ENCODE measurements at places on chromosomes 5 and 9. TPM values are rescaled to one million over a fixed set of nuclear protein-coding genes. Genes with fewer than 3 reads are reported as not detected.

DNA sequence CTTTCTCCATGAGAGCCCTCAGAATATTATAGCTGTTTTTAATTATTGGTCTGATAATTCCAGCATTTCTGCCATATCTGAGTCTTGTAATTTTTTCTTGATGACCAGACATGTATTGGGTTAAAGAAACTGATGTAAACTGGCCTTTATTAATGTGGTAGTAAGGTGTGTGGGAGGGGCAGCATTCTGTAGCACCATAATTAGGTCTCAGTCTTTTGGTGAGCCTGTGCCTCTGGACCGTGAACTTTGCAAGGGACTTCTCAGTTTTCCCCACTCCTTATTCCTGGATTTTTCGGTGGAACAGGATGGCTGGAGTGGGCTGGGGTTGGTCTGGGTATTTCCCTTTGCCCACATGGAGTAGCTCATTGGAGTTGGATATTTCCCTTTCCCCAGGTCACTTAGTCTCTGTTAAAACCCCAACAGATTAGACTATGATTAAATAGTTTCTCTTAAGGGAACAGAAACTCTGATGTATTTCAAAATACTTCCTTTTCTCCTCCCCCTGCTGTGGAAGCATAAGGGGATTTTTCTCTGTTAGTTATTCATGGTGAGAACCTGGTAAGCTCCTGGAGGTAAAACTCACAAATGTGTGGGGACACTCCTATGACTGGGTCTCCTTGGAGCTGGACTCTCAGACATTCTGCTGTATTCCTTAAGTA, 52.4 kb downstream of the FSD1L start:
- no peak for DNase-seq
- no peaks in the 10 kb centered on the region for H3K27me3 ChIP-seq
- H3K4me1 ChIP-seq = no peaks in the 10 kb centered on the region
- H3K27ac ChIP-seq = no peak overlapping the region
- no peaks in the 10 kb centered on the region for H3K36me3 ChIP-seq
- H3K4me3 ChIP-seq = no peak overlapping the region

DNA sequence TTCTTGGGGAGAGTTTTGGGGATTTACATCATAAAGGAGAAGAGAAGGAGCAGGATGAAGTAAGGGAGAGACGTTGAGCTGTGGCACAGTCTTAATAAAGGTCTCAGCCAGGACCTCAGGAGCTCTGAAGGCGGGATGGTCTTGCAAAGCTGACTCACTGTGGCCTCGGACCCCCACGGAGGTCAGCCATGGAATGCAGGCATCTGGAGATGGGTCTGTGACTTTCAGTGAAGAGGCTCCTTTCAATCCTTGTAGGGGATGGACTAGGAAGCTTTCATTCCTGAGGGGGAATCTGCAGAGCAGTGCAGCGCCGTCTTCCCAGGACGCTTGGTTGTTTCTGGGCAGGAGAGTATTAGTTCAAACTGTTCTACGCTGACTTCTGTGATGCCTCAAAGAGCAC, 65.7 kb upstream of the BASP1 start:
- H3K27ac ChIP-seq = no peak overlapping the region
- no peak overlapping the region for H3K4me3 ChIP-seq
- H3K4me1 ChIP-seq = no peaks in the 10 kb centered on the region
- no peaks in the 10 kb centered on the region for H3K36me3 ChIP-seq
- H3K27me3 ChIP-seq = no peaks in the 10 kb centered on the region

DNA sequence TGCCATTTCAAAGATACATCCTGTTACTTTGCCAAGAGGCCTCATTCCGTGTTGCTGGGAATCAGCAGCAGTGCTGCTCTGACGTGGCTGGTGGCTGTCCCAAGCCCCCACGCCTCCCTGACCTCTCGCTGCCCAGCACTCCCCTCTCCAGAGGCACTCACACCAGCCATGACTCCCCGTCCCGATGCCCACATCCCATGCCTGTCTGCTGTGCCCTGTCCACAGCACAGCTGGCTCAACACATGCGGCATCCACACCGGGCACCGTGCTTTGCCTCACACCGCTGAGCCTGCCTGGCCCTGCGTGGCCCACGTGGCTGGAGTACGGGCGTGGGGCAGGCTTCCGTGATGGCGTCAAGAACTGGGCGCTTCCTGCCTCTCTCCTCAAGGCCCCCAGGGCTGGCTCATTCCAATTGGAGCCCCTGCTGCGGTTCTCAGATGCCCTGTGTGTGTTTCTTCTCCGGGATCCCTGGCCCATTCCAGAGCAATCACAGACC, 7.8 kb upstream of the LCN1 start:
- no peaks in the 10 kb centered on the region for H3K4me1 ChIP-seq
- H3K27ac ChIP-seq = no peak overlapping the region
- no peak overlapping the region for H3K4me3 ChIP-seq
- no peak for DNase-seq
- no peaks in the 10 kb centered on the region for H3K36me3 ChIP-seq

- peak; percentile 47 for DNase-seq
- no peak overlapping the region for H3K4me3 ChIP-seq
- H3K27me3 ChIP-seq = no peaks in the 10 kb centered on the region
- H3K27ac ChIP-seq = peak overlapping the region; percentile 70
- no peaks in the 10 kb centered on the region for H3K36me3 ChIP-seq
Observed at GRCh38 chr9:34994260-34994899, 4.8 kb downstream of the DNAJB5 start.

- no peaks in the 10 kb centered on the region for H3K27me3 ChIP-seq
- no peak overlapping the region for H3K4me3 ChIP-seq
- no peak overlapping the region for H3K27ac ChIP-seq
Observed at GRCh38 chr5:153504726-153505125, 14.3 kb downstream of the GRIA1 start.

- H3K4me1 ChIP-seq = no peaks in the 10 kb centered on the region
- no peak for DNase-seq
- no peaks in the 10 kb centered on the region for H3K36me3 ChIP-seq
- no peak overlapping the region for H3K27ac ChIP-seq
Observed at GRCh38 chr5:15209053-15209762, 290.8 kb upstream of the FBXL7 start.

GRCh38 chr5:16507716-16508115, 42.1 kb upstream of the ZNF622 start:
- no peak for DNase-seq
- no peaks in the 10 kb centered on the region for H3K36me3 ChIP-seq
- no peak overlapping the region for H3K27ac ChIP-seq
- no peaks in the 10 kb centered on the region for H3K27me3 ChIP-seq
- H3K4me3 ChIP-seq = no peak overlapping the region
- H3K4me1 ChIP-seq = no peaks in the 10 kb centered on the region

- H3K4me1 ChIP-seq = peaks cover 4% of the 10 kb centered on the region
- peak within 1 kb of the TSS; percentile 57 for H3K4me3 ChIP-seq
- no peak for DNase-seq
- H3K27ac ChIP-seq = no peak within 1 kb of the TSS
- no peaks in the 10 kb centered on the region for H3K36me3 ChIP-seq
- peaks cover 33% of the 10 kb centered on the region for H3K27me3 ChIP-seq
Observed at GRCh38 chr5:139795074-139796001, at the start of gene PSD2. Gene PSD2, plus strand, starts transcription at chr5:139795808. Its CDS starts 13,633 bp downstream, at chr5:139809441.

GRCh38 chr5:1685066-1685465, 114.6 kb downstream of the MRPL36 start:
- no peaks in the 10 kb centered on the region for H3K27me3 ChIP-seq
- no peaks in the 10 kb centered on the region for H3K4me1 ChIP-seq
- H3K4me3 ChIP-seq = no peak overlapping the region
- no peak overlapping the region for H3K27ac ChIP-seq
- DNase-seq = no peak

DNA sequence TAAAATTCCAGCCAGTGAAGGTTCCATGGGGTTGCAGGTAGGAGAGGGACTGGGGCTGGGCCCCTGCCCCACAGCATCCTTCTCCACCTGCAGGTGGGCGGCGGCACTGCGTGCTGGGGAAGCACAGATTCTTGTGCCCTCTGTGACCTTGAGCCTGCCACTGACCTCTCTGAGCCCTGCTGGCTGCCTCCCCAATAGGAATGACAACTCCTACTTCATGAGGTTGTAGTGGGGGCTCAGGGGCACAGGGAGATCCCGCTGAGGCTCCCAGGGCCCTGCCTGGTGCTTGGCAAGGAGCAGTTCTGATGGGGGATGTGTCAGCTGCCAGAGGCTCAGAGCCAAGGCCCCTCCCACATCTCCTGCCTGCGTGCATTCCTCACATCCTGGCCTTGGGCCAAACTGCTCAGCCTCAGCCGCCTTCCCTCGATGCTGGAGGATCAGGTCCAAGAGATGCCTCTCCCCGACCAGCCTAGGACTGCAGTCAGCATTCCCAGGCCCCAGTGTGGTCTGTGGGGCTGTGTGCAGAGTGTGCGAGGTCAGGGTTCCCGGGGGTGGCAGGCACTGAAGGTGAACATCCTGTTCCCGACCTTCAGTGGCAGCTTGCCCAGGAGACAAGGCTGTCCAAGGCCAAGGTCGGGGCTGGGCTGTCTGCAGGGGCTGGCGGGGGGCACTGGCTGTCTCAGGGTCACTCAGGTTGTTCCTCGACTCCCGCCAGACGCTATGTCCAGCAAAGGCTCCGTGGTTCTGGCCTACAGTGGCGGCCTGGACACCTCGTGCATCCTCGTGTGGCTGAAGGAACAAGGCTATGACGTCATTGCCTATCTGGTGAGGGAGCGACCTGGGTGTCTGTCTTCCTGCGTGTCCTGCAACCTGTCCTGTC, 7.0 kb downstream of the ASS1 start:
- peak overlapping the region; percentile 88 for H3K27ac ChIP-seq
- no peaks in the 10 kb centered on the region for H3K27me3 ChIP-seq
- H3K4me1 ChIP-seq = peaks cover 52% of the 10 kb centered on the region
- no peaks in the 10 kb centered on the region for H3K36me3 ChIP-seq
- H3K4me3 ChIP-seq = peak overlapping the region; percentile 1
- DNase-seq = peak; percentile 93

GRCh38 chr5:77010243-77010642, 20.0 kb upstream of the AGGF1 start:
- no peaks in the 10 kb centered on the region for H3K27me3 ChIP-seq
- no peak for DNase-seq
- H3K27ac ChIP-seq = no peak overlapping the region
- H3K4me3 ChIP-seq = no peak overlapping the region

The PCDHB4 gene
- 2.2 TPM for total RNA-seq

The ANKRD18B gene
- not detected for total RNA-seq

The LEAP2 gene
- 0.97 TPM for total RNA-seq

The DAB2IP gene
- 41.0 TPM for total RNA-seq

The TMEM215 gene
- total RNA-seq = not detected

The HK3 gene
- 22.4 TPM for total RNA-seq

The SNAPC4 gene
- total RNA-seq = 4.7 TPM

The SLC36A2 gene
- total RNA-seq = not detected

The LPAR1 gene
- 53.3 TPM for total RNA-seq

The SLC34A3 gene
- not detected for total RNA-seq

The TPPP gene
- total RNA-seq = 1.1 TPM

All from adrenal gland (tissue), 19 donors.